ENCODE measurements at places on chromosomes 2 and 18.

- no peak for DNase-seq
These were observed 115.2 kb downstream of the MYO5B start for GRCh38 chr18:50079571-50080295.

- no peak for DNase-seq
These were observed 11.4 kb downstream of the REG1A start for GRCh38 chr2:79131687-79132086.

DNA sequence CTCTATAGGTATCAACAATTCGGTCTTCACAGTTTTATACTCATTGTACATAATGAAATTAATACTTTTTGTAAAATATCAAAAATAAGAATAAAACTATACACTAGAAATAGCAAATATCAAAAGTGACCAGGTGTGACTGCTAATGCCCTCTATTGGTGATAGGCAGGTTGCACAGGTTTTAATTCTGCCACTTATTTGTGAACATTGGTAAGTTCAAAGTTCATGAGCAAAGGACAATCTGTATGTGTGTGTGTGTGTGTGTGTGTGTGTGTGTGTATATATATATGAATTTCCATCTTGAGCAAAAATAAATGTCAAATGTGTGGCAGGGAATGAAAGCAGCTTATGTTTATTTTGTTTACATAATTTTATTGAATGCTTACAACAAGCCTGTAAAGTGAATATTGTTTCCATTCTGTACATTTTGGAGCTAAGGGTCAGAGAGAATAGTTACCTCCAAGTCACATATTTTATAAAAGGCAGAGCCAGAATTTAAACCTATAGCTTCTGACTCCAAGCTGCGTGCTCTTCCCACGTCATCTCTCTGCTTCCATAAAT, 537.4 kb downstream of the CPS1 start:
- no peak for DNase-seq

DNA sequence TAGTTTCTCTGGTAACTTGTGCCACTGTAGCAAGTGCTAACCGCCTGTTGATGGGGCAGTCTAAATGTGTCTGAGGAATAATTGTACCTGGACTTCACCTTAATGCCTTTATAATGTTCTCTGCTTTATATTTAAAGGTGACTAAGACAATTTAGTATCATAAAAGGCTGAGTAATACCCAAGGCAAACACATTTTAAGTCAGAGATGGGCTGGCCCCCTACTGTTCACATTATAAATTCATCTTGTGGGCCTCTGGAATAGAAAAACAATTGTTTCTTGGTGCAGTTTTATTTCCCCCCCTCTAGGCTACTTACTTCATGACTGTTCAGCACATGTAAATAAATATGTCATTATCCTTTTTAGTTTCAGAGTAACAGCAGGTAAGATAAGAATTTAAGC, 559.3 kb upstream of the PIK3C3 start:
- DNase-seq = no peak

GRCh38 chr2:130776550-130776949, 21.2 kb downstream of the AMER3 start:
- DNase-seq = no peak

- no peak for DNase-seq
These were observed 26.0 kb upstream of the PAIP2B start for GRCh38 chr2:71252862-71253261.

DNA sequence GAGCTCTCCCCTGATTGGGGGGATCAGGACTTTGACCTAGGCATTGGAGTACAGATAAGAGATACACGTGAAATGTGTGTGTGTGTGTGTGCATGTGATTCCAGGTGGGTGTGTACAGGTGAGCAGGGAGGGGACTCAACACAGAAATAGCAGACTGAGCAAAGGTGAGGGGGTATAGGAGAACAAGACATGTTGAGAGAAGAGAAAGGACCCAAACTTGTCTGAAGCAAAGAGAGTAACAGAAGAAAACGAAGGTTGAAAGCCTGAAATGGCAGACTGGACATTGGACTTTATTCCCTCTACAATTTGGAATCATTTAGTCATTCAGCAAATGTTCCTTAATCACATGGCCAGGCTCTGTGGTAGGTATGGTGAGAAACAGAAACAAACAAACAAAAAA, 23.3 kb downstream of the MRO start:
- no peak for DNase-seq

DNA sequence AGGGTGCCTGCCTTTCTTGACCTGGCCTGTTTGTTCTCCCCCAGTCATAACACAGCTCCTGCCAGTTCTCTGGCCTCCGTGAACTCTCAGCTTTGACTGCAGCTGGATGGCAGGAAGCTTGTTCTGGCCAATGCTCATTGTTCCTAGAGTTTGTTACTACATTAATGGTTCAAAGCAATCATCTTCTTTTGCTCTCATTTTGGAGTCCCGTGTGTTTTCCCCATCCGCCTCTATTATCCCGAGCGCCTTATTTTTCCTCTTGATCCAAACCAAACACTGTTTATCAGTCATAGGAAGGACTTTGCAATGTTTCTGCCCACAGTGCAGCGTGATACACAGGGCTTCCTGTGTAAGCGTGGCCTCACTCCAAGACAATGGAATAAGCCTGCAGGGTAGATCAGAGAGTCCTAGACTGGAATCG, 184.3 kb upstream of the APCDD1 start:
- no peak for DNase-seq

- DNase-seq = no peak
These were observed 17.2 kb upstream of the UGT1A9 start for GRCh38 chr2:233654501-233654900.

DNA sequence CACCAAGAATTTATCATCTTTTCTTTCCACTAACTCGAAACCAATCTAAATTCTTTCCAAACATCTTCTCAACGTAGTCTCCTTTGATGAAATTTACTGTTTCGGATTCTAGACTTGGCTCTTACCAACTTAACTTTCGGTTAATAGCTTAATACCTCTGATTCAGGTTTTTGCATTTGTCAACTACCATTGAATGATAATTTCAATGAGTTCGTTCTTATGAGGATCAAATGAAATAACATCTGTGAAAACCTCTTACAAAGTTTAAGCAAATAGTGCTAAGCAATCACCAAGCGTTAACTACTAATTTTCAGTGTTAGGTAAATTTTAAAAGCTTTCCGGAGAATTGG, 593 bp upstream of the NRBP1 start:
- no peak for DNase-seq

All from suprapubic skin (tissue), 4 donors.